PC-9 (cell line): ENCODE measurements at places on chromosomes 2 and 18. TPM values are rescaled to one million over a fixed set of nuclear protein-coding genes. Genes with fewer than 3 reads are reported as not detected.

TMEM169 gene
- 0.46 and 0.58 TPM in 2 replicates for total RNA-seq

CYB5A gene
- total RNA-seq: 105 and 109 TPM in 2 replicates

PFN4 gene
- total RNA-seq: 1.2 and 2.6 TPM in 2 replicates

ERFE gene
- total RNA-seq: 9.7 and 18.3 TPM in 2 replicates

KLHL41 gene
- not detected in 2 replicates for total RNA-seq

SPDYA gene
- total RNA-seq: 1.9 and 3.0 TPM in 2 replicates
